Nucleus accumbens (tissue), 56 donors: ENCODE measurements at places on chromosomes 7 and 10.

DNA sequence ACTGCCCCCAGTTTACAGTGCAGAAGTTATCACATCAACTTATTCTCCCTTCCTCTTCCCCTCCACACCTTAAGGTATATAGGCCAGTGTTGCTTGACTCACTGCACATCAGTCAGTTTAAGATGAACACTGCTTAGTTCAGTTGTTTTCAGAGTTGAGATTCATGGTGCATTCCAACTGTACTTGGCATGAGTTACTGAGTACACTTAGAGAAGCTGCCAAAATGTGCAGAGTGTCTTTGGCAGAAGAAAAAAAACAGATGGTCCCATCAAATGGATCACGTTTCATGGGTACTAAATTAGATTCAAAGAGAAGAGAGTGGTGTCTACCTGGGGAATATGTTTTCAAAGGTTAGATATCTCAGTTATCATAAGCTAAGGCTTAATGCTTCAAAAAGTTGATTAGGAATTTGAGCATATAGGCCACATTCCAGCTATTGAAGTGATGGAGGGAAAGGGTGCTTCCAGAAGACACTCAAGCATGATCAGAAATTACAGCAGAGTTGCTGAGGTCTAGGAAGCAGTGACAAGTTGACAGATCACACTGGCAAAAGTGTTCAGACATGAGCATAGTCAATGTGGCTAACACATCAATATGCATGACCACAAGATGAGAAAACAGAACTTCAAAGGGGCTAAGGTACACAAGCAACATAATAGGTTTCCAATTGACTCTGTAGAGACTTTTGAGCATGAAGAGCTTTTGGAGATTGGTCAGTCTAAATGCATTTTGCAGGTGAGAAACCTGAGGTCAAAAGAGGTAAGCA is 579.2 kb upstream of the CELF2 start:
- DNase-seq = no peak

- no peak for DNase-seq
Observed at GRCh38 chr10:22672319-22673090, 41.9 kb downstream of the PIP4K2A start.

GRCh38 chr10:67670401-67670800 is 25.6 kb downstream of the CTNNA3 start:
- DNase-seq = no peak

DNA sequence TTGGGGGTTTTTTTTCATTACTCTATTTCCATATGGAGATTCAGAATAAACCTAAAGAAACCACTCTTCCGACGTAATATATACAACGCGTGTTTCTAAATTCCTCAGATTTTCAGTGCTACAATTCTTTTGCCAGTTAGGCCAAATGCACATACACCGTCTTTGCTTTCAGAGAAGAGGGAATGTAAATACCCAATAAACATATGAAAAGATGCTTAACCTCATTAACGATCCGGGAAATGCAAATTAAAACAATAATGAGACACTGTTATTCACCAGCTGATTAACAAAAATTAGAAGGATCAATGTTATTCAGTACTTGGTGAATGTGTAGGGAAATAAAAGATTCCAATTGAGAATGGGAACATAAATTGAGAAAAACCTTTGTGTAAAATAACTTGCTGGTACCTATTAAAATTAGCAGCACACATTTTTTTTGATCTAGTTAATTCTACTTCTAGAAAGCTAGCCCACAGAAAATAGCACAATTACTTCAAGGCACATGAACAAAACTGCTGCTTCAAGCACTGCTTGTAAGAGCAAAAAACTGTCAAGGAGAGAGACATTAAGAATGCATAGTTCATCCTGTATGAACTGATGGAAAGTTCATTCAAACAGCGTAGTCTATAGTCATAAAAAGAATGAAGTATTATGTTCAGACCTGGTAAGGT is 56.7 kb downstream of the FGFR2 start:
- DNase-seq = no peak

- DNase-seq = no peak
Observed at GRCh38 chr7:98240961-98241673, 10.9 kb downstream of the TECPR1 start.

DNA sequence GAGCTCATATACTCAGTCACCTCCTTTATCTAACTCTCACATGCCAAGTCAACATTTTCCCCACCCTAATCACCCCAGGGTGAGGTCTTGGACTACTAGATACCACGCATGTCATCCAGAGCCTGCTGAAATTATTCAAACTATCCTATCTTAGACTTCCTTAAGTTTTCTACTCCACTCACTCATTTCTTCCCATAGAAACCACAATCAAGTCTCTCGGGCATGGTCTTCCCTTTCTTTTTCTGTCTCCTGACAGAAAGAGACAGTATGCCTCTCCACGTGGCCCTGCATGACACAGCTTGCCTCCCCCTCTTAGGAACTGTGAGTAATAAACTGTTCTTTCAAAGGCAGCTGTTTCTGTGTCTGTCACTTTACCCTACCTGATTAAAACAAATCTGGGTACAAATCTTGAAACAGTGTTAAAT is 29.4 kb downstream of the TAS2R41 start:
- peak; percentile 36 for DNase-seq

DNA sequence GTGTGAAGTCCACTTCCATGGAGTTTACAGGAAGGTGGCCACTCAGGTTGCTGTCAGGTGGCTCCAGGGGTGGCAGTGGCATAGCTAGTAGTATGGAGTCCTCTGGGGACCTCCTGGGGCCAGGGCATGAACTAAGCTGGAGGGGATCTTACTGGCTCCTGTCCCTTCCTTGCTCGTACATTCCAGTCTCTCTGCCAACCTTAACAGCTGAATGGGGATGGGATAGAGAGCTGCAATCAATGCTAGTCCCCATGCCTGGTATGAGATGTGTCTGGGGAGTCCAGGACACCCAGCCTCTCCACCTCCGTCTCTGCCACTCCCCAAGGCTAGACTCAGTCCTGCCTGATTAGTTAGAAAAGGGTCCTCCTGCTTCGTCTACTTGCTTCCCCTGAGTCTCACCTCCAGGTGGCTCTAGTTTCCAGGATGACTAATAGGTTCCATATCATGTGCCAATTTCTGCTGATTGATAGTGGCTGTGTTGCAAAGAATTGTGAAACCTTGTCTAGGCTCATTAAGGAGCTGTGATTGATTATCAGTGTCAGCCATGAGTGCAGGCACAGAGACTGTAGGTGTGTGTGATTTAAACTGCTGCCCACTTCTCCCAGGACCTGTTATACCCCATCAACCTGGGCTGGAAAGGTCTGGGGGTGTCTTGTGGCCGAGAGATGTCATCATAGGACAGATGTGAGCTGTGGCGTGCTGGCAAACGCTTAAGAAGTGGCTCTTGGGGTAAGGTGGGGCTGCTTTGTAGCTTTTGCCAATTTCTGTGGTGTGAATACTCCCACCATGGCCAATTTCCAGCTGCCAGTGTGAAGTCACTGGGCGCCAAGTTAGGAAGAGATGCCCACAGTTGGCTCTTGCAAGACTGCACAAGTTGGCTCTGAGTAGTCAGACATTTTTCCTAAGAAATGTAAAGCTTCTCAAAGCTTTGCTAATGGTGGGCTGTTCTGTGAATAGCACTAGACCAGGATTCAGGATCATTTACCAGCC is 59.8 kb downstream of the COL13A1 start:
- DNase-seq = no peak

- no peak for DNase-seq
Observed at GRCh38 chr10:34737772-34738169, 77.3 kb downstream of the PARD3 start.

DNA sequence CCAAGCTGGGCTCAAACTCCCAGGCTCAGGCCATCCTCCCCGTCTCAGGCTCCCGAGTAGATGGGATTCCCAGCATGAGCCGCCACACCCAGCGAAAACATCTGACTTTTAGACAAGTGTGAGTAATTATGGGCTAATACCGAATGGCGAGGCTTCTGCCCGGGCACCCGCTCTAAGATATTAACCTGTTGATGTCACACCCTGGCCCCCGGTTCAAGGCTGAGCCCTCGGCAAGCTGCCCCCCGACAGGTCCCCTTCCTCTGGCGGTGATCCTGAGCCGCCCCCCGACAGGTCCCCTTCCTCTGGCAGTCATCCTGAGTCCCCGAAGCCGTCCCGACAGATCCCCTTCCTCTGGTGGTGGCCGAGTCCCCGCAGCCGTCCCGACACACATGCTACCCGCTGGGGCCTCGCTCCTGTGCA is 5.2 kb downstream of the PSMG3 start:
- no peak for DNase-seq

GRCh38 chr7:1975179-1975578 is 257.6 kb downstream of the MAD1L1 start:
- no peak for DNase-seq

DNA sequence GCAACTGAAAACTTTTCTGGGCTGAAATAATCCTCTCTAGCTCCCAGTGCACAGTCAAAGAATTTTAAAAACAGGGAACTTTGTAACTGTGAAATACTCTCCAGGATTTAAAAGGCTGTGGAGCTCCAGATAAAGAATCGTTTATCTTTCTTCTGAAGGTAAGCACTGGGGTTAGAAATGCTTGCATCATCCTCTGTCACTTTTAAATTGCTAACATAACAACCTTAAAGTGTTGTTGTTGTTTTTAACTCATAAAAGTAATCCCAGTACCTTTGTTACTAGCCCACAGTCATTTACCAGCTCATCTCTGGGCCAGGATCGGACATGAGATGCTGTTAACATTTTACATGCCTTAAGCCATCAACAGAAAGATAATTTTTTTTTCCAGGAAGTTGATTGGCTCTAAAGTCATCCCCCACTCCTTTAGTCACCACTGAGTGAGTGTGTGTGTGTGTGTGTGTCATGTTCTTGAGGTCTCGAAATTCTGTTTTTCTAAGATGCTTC is at the start of gene SLC39A12:
SLC39A12 (plus strand) TSS at position 51 of the 504 bp plus-strand sequence. CDS start 1,359 bp downstream, outside the sequence.
- no peak for DNase-seq

DNA sequence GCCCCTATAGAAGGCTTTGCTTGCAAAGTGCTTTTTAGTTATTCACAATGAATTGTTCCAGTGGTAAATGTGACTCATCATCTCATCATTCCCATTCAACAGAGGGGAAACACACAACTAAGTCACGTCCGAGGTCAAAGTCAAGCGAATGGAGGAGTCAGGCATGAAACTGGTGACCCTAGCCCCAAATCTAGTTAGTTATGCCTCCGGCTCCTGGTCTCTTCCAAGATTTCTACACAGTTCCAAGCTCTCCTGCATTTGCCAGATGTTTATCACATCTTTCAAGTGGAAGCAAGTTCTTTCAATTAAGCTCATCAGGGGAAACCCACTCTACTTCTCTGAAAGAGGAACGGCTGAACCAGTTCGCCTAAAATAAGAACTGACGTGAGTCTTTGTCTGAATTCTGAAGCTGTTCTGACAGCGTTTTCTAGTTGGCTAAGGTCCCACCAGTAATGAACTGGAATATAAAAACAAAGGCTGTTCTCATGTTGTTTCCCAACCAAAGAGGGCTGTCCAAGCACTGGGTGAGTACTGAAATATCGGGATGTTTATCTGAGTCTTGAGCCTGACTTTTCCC is 140.9 kb upstream of the NRBF2 start:
- DNase-seq = no peak

DNA sequence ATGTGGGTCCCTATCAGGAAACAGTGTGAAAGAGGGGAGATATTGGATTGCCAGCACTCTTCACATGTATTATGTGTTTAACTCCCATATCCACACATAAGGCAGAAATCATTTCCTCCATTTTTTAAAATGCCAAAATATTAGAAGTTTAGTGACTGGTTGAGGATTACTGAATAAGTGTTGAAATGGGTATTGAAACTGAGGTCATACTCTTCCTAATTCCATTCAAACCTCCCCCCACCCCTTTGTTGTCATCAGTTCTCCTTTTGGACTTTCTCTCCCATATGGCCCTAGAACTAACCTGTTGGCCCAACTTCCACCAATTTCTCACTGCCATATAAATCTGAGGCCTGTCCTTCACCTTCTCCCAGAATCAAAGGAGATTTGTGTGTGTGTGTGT is 81.6 kb downstream of the EVX1 start:
- DNase-seq = no peak

DNA sequence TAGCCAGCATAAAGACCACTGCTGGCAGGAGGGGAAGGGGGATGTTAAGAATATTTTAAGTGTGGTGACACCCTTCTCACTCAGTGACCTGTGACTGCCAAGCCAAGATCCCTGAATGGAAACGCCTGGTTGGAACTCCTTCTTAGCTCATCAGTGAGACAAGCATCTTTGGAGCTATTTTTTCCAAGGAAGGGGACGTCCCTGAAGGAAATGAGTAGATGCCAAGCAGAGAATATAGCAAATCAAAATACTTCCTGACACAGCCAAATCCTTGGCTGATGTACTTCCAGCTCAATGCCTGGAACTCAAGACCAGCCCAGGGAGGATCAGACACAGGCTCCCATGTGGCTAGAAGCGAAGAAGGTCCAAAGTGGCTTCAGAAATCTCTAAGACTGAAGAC is 82.2 kb downstream of the SORBS1 start:
- DNase-seq = no peak

DNA sequence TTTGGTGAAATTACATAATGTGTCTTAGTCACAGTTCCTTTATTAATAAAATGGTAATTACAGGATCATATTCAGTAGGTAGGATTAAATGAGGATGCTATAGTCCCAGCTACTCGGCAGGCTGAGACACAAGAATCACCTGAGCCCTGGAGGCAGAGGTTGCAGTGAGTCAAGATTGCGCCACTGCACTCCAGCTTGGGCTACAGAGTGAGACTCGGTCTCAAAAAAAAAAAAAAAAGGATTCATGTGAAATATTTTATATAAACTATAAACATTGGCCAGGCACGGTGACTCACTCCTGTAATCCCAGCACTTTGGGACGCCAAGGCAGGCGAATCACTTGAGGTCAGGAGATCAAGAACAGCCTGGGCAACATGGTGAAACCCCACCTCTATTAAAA is 197.9 kb downstream of the IMMP2L start:
- DNase-seq = no peak

DNA sequence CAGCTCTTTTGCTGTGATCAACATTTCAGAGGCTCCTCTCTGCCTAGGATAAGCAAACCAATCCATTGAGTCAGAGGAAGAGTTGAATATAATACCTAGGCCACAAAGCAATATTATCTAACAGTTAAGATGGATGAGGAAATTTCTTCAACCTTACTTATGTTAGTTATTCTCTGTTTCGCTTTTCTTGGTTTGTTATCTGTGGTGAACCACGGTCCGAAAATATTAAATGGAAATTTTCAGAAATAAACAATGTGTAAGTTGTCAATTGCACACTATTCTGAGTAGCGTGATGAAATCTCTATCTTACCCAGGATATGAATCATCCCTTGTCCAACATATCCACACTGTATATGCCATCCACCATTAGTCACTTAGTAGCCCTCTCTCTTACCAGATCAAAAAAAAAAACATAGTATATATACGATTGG is 1.5 kb upstream of the HTR7 start:
- DNase-seq = no peak

- DNase-seq = no peak
Observed at GRCh38 chr7:151717415-151717814, 159.5 kb downstream of the PRKAG2 start.

GRCh38 chr7:156554488-156554887 is 86.1 kb upstream of the RNF32 start:
- DNase-seq = no peak

DNA sequence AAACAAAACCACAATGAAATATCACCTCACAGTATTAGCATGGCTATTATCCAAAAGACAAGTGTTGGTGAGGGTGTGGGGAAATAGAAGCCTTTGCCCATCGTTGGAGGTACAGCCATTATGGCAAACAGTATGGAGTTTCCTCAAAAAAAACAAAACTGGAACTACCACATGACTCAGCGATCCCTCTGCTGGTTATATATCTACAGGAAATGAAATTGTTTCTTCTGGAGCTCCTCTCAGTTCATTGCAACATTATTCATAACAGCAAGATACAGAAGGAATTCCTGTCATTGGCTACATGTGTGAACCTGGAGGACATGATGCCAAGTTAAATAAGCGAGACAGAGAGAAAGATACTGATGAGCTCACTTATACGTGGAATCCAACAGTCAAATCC is 2.4 kb upstream of the UBE3C start:
- DNase-seq = no peak
